ENCODE measurements at places on chromosomes 3 and 15.

- DNase-seq: no peak
Measured at GRCh38 chr3:184228376-184229137, 828 bp upstream of the VWA5B2 start.

DNA sequence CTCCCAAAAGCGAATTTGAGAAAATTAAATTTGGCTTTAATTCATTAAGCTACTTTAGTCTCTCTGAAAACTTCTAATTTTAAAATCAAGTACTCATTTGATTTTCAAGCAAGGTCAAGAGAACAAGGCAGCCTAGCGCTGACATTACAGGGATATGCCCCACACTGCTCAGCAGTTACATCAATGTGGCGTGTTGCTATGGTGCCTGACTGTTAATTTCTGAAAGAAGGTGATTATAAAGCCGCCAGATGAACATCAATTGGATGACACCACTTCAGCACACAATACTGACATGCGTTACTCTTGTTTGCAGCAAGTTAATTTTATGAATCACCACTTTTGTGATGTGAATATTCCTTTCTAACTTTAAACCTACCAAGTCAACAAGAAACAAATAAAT, 284.4 kb downstream of the FOXP1 start:
- no peak for DNase-seq

- DNase-seq: no peak
Measured at GRCh38 chr3:150317469-150317868, 90.6 kb upstream of the TSC22D2 start.

DNA sequence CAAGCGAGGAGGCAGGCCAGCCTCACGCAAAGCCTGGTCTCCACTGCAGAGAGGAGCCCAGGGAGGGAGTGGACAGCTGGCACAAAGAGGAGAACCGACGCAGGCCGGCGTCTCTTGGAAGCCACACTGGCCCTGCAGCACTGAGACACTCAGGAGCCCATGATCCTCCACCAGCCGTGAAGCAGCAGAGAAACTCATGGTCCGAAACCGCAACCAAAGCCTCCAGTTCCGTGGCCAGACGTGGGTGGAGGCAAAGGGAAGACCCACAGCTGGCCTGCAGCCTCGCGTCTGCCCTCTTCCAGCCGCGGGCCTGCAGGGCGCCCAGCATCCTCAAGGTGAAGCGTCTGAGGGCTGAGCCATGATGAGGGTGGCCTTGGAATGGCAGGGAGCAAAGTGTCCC, 62.2 kb upstream of the SEC61A1 start:
- no peak for DNase-seq

- no peak for DNase-seq
Measured at GRCh38 chr15:51991141-51991540, 19.6 kb upstream of the LEO1 start.

- no peak for DNase-seq
Measured at GRCh38 chr3:111681661-111682426, 86.7 kb upstream of the ZBED2 start.

GRCh38 chr3:71709908-71710511, 15.2 kb downstream of the EIF4E3 start:
- no peak for DNase-seq

DNA sequence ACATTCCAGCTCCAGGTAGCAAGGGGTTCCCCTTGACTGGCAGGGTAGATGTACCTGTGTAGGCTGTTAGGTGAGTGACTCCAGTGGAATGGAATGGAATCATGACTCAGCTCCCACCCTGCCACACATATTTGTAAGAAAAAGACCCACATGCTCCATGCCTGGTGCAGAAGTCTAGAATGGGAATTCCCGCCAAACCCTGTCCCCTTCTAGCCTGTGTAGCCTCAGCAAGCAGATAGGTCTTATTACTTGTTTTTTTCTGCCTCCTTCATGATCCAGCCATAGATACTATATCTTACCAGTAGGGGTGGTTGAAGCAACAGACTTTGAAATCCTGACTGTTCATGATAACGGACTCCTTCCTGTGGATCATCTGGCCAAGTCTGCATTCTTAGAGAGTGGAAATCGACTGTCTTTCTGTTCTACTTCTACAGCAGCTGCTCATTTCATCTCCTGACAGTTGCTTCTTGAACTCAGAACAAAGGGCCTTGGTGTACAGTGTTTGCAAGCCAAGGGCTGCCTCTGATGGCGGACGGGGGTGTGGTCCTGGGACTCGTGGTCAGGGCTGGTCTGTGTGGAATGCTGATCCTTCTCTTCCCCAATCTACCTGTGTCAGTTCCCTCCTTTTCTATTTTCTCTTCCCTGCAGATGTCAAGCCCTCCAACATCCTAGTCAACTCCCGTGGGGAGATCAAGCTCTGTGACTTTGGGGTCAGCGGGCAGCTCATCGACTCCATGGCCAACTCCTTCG, 16.3 kb downstream of the SNAPC5 start:
- DNase-seq: no peak

DNA sequence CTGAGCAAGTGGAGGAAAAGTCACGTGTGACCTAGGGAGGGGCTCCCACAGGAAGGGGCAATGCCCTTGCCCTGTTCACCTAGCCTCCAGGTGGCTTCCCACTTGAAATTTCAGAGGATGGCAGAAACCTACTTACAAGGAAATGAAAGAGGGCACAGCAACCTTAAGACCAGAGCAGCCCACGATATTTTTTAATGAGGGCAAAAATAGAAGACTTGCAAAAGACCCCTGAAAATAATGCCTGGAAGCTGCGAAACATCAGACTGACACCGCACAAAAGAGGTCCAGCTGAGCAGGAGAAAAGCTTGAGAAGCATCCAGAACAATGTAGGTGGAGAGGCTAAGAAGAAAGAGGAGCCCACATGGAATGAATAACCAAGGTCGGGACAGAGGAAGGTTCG, 66.1 kb downstream of the KLF15 start:
- DNase-seq: no peak

DNA sequence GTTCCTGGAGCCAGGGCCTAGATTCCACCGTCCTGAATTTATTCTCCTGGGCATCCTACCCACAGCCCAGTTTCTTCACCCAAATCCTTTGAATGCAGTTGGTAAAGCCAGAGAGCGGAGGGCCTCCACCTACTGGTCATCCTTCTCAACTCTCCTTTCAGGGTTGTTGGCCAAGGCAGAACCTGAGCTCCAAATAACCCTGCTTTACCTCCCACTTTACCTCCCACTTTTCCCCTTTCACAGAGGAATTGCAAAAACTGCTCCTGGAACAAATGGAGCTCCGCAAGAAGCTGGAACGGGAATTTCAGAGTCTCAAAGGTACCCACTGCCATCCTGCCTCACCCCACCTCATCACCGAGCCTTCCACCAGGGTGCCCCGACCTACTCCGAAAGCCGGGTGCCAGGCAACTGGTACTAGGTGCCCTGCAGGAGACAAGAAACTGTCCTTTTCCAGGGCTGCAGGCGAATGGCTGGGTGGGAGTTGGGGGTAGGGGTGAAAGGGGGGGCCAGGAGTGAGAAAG, 6.8 kb downstream of the SKOR1 start:
- no peak for DNase-seq

DNA sequence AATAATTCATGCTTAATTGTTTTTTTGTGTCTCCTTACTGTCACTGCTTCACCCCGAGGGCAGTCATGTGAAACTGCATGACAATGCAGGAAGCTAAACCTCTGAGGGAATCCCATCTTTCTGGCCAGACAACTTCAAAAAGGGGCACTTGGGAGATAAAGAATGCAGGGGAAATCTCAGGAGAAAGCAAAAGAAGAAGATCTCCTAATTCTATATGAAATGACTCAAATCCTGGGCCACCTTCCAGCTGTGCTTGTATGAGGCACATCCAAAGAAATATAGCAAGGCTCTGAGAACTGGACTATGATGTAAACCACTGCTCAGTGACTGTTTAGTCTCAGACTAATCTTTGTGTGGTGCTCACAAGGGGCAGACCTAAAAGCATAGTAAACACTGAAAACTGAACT, 22.6 kb upstream of the UMPS start:
- no peak for DNase-seq

DNA sequence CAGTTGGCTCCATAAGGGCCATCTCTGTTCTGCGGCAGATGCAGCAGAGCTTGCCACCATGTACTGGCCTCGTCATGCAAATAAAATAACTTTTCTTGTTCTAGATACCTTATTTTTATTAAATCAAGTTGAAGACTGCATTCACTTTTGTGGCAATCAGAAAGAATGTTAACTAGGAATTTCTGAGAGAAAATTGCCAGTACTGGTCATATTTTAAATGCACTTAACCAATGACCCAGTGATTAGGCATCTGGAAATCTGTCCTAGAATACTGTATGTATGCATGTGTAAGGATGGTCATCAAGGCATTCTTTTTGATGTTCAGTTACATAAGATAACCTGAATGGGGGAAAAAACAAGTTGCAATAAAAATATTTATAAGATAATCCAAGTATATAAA, 34.2 kb upstream of the CSPG5 start:
- no peak for DNase-seq

DNA sequence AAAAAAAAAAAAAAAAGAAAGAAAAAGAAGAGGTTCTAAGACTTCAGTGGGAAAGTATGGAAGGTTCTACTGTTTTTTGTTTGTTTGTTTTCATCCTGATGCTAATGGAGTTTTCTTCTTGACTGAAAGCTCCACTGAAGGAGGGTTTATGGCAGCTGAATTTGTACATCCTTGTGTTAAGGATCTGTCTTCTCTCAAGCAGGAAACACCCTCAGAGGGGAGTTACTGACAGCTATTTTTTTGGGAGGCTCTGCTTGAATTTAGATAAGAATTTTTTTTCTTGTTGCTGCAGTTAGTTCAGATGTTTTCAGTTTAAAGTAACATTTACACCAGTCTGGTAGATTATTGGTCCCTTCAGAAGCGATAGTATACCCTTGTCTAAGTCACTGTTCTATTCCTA, 325.3 kb downstream of the ROBO2 start:
- no peak for DNase-seq

- no peak for DNase-seq
Measured at GRCh38 chr3:49930168-49930690, 618 bp upstream of the MON1A start.

DNA sequence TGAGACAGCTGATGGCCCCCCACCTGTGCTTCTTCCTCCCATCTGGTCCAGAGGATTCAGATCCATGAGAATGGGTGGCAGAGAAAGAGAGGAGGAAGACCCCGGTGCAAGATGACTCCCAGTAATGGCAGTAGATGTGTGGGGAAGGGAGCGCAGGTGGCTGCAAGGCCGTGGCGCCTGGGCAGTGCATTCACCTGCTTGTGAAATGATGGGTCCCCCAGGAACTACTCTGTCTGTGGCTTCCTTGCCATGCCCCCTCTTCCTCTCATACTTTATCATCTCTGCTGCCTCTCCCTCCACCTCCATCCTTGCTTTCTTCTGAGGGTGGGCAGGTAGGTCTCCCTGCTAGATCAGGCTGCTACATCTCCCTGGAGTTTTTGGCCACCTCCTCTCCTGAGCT, 23.3 kb downstream of the ZNF710 start:
- DNase-seq: no peak

DNA sequence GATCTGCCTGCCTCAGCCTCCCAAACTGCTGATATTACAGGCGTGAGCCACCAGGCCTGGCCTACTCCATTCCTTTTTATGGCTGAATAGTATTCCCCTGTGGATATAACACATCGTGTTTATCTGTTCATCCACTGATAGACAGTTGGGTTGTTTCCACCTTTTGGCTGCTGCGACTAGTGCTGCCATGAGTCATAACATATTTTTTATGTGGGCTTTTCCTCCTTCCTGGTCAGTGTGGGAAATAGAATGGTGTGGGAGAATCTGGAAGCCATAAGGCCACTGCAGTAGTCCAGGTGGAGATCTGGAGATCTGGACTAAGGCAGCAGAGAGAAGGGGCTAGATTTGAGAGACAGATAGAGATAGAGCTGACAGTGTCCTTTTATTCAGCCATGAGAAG, 16.2 kb downstream of the LCMT2 start:
- no peak for DNase-seq

DNA sequence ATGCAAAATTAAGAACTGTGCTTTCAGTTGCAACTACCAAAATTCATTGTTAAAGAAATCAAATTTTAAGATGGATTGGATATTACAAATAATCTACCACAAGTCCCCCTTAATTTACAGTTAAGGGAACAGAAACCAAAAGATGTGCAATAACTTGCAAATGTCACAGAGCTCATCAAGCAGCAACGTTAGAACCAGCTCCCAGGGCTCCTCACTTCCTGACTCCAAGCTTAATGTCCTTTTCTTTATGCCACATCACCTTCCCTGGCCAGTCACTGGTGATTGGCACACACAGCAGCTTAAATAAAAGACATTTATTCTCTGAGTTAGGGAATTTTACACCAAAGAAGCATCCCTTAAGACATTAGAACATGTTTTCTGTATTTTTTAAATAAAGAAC, 159.7 kb downstream of the RSL24D1 start:
- DNase-seq: no peak

DNA sequence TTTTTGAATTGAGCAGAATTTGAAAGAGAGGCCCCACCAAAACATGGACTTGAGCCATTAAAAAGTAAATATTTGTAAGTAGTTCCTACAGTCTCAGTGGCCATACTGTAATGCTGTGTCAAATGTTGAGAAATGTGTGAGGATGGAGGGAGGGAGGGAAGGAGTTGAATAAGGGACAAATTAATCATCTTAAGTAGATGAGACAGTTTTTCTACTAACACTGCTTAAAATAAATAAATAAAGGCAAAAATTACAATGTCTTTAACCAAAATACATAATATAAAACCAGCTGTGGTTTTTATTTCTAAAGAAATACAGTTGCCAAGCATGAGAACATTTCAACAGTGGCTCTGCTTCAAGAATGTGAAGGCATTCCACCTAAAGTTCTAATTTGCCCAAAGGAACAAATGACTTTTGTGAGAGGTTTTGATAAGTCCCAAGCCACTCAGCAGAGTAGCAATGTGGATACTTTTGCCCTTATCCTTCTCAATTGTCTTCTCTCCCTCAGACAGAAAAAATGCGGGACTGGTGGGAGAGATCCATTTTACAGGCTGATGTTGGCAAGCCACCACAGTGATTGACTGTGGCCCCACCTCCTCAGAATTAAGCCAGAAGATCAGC, 427.0 kb upstream of the RARB start:
- DNase-seq: no peak

DNA sequence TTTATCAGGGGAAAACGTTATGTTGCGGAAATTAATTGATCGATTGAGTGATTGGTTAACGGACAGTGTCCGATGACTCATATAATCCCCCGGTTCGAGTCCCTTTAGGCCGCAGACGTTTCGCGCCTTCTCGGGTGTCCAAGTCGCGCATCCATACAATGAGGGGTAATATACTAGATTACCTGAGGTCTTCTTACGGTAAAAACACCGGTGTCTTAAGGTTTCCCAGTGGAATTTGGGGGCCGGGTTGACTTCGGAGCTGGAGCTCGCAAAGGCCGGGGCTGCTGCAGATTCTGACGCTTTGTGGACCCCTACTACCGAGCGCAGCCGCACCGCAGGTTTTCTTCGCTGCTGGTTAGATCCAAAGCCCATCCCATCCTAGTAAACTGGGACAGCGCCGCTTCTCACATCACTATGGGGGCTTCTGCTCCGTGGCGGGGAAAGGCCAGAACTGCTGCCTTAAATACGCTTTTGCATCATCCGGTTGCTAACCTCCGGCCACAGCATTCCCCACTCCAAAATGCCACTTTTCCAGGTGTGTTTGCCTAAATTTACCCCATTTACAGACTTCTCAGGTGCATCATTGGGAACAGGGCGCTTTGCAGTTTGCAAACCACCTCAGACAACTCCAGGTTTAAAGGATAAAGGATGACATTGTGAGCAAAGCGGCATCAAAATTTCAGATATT, 858 bp upstream of the SACM1L start:
- DNase-seq: no peak

- DNase-seq: peak; percentile 23
Measured at GRCh38 chr15:90036806-90037510, 35.8 kb downstream of the ZNF710 start.
